ENCODE measurements at places on chromosomes 7 and 10.

DNA sequence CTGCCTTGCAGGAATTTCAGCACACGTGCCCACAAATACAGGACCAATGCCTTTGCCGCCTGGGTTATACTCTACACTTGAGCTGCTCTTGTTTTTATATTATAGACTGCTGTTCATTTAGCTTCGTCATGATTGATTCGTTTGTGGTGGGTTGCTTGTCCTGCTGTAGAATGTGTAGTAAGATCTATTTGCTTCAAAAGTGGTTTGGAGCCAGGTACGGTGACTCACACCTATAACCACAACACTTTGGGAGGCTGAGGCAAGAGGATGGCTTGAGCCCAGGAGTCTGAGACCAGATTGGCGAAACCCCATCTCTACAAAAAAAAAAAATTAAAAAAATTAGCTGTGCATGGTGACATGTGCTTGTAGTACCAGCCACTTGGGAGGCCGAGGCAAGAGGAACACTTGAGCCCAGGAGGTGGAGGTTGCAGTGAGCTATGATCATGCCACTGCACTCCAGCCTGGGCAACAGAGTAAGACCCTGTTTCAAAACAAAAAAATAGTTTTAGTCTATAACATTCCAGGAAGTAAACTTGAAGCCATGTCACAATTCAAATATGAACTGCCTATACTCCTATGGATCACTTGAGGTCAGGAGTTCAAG lies 9.0 kb upstream of the RHBDD2 start:
- no peak for DNase-seq

GRCh38 chr10:11193001-11193551 lies 175.4 kb downstream of the CELF2 start:
- DNase-seq, result no peak

- DNase-seq, result no peak
Measured at GRCh38 chr10:9211228-9211627, 1156.7 kb downstream of the GATA3 start.

DNA sequence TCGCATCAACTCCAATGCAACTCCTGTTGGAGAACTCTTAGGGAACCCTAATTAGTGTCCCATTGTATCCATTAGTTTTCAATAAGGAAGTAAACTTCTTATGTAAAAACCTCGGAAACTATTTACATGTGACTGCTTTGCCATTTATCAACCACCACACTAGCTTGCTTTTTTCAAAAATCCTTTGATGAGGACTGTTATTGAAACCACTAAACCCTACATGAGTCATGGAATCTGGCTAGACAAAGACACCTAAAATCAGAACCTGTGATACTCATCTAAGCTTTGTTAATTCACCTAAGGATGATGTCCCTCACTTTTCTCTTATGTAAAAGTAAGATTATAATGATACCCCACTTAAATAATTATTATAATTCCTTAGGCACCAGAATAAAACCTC lies 414.1 kb upstream of the ETV1 start:
- DNase-seq, result no peak

GRCh38 chr10:105837951-105838350 lies 1196.9 kb downstream of the SORCS3 start:
- DNase-seq, result no peak

DNA sequence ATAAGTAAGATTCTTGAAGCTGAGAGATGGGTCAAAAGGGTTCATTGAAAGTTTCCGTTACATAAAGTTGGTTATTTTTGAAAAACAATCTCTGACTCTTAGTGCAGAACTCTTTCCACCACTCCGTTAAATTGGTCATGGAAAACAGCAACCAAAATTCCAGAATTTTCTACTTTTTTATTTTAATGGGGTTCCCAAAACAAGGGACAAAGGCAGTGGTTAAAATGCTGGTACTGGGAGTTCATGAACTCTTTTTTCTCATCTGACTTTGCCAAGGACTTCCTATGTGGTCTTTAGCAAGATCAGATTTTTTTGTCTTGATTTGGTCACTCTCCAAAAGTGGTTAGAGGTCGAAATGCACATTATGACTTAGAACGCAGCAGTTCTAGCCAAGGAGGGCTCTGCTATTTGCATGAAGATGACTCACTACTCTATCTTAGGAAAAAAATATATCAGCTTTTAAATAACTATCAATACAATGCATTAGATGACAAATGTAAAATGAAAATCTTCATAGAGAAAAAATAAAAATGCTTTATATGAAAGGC lies 145.7 kb downstream of the REEP3 start:
- DNase-seq, result no peak

DNA sequence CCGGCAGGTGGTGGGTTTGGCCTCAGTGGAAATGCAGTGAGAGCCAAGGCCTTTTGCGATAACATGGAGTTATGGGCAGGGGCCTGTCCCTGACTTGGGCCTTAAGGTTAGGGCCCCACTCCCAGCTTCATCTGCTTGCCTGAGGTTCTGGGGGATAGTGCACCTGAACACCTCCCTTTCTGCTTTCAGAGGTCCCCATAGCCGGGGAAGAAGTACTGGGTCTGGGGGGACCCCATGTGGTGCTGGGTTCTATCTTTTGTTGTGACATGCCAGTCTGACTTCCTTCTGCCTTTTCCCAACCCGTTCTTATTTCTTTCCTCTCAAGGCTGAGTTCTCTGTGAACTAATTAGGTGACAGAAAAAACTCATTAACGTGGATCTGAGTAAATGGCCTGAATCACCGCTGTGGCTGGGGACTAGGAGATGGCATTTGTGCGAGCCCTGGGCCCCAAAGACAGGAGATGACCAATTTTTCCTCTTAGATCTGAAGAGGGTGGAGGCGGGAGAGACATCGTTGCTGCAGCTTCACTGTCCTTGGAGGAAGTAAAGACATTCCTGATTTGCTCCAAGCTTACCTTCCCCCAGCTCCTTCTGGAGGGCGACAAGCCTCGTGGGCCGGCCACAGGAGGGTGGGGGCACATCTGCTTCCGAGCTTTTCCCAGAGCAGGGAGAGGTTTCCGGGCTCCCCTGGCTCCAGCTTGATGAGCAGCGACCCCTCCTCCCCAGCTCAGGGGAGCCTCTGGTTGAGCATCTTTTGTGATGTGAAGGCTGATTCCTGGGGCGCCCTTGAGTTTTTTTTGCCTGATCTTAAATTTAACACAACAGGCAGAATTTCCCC lies 2.0 kb downstream of the AGAP3 start:
- no peak for DNase-seq

DNA sequence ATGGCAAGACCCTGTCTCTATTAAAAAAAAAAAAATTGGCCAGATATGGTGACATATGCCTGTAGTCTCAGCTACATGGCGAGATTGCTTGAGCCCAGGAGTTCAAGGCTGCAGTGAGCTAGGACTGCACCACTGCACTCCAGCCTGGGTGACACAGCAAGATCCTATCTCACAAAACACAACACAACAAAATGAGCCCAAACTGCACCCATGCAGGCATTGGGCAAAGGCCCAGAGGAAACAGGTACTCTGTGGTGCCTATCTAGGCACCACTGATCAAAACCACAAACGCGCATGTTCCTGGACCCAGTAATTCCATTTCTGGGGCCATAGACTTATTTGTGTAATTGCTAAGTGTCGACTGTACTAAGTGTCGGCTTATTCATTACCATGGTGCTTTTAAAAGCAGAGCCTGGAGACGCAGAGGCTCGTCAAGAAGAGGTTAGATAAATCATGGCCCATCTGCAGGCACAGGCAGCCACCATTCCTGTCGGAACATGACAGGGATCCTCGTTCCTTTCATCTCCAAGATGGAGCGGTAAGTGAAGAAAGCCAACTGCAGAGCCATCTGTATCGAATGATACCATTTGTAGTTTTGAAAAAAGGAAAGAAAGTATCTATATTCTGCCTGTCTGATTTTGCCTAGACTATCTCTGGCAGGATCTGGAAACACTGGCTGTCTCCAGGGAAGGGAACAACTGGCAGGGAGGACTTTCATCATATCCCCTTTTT lies 160.4 kb upstream of the RHEB start:
- no peak for DNase-seq

DNA sequence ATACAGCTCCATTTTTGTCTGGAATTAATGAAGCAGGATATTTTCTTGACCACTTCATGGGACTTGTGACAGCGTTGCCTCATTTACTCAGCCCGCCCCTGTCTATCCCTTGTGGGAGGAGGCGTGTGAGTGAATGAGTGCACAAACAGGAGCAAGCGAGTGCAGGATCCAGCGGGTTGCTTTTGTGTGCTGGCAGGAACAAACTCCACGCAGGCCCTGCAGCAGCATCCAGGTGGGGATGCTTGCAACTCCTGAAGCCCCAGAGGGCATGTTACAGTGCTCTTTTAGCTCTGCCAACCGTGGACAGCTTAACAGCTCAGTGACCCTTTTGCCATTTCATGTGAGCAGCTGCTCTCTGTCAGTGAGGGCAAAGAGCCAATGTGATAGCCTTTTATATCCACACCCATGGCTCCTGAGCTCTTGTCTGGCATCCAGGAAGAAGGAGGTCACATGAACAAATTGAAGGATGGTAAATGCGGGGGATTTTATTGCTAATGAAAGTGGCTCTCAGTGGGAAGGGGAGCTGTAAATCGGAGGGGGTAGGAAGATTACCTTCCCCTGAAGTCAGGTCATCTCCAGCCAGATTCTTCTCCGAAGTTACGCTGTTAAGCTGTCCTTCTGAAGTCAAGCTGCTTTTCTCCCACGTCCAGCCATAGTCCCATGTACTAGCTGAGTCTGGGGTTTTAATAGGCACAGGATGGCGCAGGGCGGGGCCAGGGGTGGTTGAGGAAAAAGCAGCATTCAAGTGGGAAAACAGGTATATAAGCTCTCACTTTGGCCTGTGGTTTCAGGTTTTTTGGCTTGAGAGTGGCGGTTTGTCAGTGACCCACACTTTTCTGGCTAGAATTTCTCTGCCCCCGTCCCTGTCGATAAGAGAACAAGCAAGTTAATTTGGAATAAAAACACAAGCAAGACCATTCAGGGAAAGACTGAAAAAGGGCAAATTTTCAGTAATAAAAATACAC lies 714.7 kb upstream of the MBL2 start:
- DNase-seq, result no peak

- no peak for DNase-seq
Measured at GRCh38 chr10:79057481-79058275, 11.1 kb upstream of the ZMIZ1 start.

DNA sequence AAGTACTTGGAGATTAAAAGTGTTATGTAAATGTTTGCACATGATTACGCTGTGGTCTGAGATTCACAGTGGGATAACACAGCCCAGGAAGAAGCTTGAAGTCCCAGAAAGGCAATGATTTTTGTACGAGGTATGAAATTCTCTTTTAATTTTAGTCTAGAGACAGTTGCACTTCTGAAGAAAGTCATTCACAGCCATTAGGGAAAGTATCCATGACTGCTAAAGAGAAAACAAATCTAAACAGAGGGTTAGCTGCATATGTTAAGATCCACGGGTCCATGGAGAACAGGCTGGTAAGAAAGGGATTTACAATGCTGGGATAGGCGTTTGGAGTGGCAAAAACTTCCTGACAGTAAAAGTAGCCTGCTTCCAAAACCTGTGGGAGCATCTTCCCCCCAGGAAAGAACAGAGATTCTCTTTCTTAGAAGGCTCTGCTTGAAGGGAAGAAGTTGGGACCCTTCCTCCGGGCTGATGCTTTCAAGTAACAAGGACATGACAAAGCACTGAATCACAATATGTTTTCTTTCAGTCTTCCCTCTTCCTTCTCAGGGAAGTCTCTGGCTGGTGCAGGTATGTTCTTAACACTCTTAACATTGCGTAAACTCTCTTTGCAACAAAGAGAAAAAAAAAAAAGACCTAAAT lies 220.8 kb upstream of the CELF2 start:
- DNase-seq, result no peak

DNA sequence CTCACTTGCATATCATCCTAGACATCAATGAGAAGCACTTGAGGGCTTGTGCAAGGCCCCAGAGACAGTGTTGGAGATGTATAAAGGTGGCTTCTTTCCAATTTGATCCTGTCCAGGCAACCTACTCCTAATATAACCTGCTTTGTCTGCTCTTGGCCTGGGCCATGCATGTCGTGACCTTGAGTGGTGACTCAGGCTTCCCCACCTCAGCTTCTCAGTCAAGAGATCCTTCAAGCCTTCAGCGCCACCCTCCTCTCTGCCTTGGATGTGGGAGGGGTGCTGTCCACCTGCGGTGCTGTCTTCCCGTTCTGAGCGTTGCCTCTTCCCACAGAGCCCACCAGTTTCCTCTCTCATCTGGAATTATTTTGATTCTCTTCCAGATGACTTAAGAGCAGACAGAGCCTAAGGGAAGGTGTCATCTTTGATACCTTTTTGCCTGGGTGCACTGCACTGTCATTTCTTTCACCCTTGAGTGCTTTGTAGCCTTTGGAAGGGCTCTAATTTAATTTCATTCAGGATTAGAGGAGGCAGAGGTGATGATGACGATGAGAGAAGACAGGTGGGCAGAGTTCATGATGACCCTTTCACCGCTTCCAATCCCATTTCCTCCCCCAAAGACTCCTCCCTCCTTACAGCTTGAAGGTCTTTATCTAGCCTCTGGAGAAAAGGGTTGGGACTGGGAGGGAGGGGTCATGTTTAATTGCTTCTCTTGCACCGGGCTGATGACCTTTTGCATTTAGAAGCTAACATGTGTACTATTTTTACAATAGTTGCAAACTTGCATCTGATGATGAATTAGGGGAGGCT lies 6.9 kb downstream of the LSMEM1 start:
- no peak for DNase-seq

DNA sequence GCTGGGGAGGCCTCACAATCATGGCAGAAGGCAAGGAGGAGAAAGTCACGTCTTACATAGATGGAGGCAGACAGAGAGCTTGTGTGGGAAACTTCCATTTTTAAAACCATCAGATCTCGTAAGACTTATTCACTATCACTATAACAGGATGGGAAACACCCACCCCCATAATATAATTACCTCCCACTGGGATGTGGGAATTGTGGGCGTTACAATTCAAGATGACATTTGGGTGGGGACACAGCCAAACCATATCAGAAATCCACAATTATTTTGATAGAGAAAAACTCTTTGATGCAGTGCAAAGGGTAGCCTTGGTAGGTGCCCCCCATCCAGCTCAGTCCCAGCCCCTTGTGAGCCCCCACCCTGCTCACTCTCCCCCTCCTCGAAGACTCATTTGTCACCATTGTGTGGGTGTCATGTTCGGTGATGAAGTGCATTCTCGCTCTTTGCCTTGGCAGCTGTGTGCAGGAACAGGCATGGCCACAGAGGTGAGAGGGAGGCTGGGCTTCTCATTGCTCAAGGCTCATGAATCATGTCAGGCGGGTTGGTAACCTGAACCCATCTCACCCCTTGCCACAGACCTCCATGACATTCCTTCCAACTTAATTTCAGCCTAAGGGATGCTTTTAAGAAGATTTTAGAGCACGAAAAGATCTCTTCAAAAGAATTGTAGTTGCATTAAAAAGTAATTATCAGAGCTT lies 75.9 kb downstream of the BUB3 start:
- no peak for DNase-seq

DNA sequence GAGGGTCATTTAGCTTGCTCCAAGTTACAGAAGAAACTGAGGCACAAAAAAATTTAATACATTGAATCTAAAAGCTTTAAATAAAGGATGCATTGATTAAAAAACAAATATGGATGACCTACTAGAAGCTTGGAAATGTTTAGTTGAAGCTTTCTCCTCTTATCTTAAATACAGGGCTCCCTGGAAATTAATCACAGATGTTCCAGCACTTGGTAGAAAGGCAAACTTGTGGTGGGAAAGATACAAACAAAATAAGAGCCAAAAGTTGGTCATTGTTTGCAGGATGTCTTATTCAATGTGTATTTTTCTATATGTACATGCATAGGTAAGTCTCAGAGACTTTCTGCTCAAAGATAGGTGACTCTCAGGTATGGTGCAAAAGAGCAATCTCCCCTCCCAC lies 40.7 kb upstream of the LYZL1 start:
- DNase-seq, result no peak
